ENCODE measurements at places on chromosomes 7 and 10. TPM values are rescaled to one million over a fixed set of nuclear protein-coding genes. Genes with fewer than 3 reads are reported as not detected.
A peak's percentile ranks its signal among the peaks of the same experiment; 100 is the strongest.

NPY gene
- total RNA-seq, result not detected

DNA sequence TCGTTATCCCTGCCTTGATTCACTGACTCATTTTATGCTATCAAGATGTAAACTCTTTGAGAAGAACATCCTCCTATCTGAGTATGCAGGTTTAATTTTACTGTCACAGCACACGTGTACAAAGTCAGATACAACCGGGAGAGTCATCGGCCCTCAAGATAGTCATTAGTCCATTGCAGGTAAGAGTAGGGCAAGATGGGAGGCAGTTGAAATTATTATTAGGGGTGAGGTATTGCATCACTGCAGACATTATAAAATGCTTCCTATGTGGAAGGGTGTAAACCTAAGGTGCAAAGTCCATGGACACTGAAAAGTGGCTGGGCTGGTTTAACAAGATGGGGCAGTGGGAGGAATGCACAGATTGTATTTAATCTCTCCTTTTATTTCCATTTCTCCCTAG is 113.7 kb downstream of the ARL4A start:
- H3K27ac ChIP-seq, result no peak overlapping the region
- H3K4me3 ChIP-seq, result no peak overlapping the region
- H3K27me3 ChIP-seq, result no peaks in the 10 kb centered on the region
- peaks cover 10% of the 10 kb centered on the region for H3K4me1 ChIP-seq
- no peak for DNase-seq

DNA sequence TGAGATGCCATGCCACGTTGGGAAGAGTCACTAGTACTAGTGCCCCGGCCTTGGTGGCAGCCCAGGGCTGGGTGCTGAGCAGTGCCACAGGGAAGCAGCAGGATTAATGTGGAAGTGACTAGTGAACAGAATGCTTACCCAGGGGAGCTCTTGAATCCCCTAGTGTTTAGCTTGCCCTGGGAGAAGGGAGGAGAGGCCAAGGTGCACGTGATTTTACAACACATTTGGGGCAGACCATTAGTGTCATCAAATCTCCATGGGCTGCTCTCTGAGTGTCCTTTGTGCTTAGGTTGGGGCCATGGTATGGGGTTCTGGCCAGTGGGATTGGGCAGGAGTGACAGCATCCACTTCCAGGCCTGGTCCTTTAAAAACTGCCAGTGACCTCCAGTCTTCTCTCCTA is 37.5 kb downstream of the ARHGAP22 start:
- no peak for DNase-seq
- peak overlapping the region; percentile 43 for H3K27ac ChIP-seq
- H3K36me3 ChIP-seq, result peaks cover 2% of the 10 kb centered on the region
- no peak overlapping the region for H3K4me3 ChIP-seq

DNA sequence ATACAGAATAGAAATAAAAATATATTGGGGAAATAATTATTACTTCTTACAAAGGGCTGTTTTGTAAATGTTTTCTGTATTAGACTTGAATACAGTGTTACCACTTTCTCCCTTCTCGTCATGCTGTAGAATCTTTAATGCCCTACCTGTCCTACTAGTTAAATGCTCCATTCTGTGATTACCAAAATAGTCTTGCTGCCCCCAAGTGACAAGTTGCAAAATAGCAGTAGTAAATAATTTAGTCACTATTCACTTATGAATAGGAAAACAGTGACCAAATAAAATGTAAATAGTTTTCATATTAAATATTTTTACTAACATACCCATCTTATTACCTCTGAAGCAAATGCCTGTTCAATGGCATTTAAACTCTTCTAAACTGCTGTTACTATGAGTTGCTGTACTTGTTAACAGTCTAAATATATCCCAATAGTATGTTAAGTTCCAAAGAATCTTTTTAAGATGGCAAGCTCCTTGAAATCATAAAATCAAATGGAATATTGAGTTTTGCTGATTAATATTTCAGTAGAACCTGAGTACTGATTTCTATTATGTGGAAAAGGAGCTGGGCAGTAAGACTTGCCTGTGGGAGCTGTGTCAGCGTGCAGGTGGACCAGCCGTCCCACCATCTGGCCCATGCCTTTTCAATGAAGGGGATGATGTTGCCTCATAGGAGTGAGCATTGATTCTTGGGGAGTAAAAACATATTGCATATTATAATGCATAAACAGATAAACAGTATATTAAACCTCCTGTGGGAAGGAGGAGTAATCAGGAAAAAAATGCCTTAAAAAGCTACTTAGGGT is 18.1 kb upstream of the OIT3 start:
- no peak overlapping the region for H3K27ac ChIP-seq
- H3K27me3 ChIP-seq, result no peaks in the 10 kb centered on the region
- peaks cover 14% of the 10 kb centered on the region for H3K36me3 ChIP-seq
- DNase-seq, result no peak
- H3K4me3 ChIP-seq, result no peak overlapping the region
- H3K4me1 ChIP-seq, result no peaks in the 10 kb centered on the region

DNA sequence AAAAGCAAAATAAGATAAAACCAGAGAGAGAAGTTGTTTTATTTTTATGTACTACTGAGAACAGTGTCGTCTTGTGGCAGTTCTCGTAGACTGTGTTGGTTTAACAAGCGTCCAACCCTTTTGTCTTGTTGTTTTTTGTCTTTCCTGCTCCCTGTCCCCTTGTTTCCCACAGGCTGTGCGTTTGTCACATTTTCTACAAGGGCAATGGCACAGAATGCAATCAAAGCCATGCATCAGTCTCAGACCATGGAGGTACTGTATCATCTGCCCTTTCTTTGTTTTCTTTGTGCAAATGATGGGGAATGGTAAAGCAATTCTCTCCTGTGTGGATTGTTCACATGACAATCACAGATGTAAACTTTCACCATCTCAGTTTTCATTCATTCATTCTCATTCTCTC is 248.8 kb downstream of the CELF2 start:
- peaks cover 3% of the 10 kb centered on the region for H3K36me3 ChIP-seq
- H3K27ac ChIP-seq, result peak overlapping the region; percentile 69
- no peak overlapping the region for H3K4me3 ChIP-seq
- H3K4me1 ChIP-seq, result peaks cover 52% of the 10 kb centered on the region
- H3K27me3 ChIP-seq, result no peaks in the 10 kb centered on the region

GRCh38 chr7:28605427-28606085 is 193.2 kb downstream of the CREB5 start:
- DNase-seq, result no peak
- no peaks in the 10 kb centered on the region for H3K4me1 ChIP-seq
- H3K27ac ChIP-seq, result no peak overlapping the region
- no peak overlapping the region for H3K4me3 ChIP-seq
- no peaks in the 10 kb centered on the region for H3K27me3 ChIP-seq

Data from neural crest cell (in vitro differentiated cells).